ENCODE measurements at places on chromosomes 4 and X. TPM values are rescaled to one million over a fixed set of nuclear protein-coding genes. Genes with fewer than 3 reads are reported as not detected.
A peak's percentile ranks its signal among the peaks of the same experiment; 100 is the strongest.

GRCh38 chrX:129091097-129091496 lies 432.2 kb downstream of the SMARCA1 start:
- no peaks in the 10 kb centered on the region for H3K27me3 ChIP-seq
- H3K4me3 ChIP-seq: no peak overlapping the region
- no peak for DNase-seq
- no peaks in the 10 kb centered on the region for H3K36me3 ChIP-seq

DNA sequence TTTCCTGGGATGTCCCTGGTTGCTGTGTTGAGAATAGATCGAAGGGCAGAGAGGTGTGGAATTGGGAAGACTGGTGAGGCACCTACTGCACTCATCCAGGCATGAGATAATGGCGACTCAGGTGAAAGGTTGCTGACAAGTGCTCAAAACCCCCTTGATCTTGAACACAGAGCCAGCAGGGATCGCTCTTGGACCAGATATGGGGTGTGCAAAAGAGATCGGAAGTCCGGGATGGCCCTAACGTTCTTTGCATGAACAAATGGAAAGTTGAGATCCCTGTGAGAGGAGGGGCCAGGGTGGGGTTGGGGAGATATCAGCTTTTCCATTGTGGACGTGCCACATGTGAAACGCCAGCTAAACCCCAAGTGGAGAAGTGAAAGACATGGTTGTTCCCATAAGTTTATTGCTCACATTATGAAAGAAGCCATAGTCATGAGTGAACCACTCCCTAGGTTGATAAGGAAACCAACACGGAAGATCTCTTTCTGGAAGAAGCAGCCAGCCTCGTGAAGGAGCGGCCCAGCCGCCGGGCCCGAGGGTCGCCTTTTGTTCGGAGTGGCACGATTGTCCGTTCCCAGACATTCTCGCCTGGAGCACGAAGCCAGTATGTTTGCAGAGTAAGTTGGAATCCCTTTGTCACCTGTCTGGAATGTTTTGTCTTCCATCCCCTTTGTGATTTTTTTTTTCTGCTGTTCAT lies 22.6 kb upstream of the CLCN4 start:
- H3K4me3 ChIP-seq: no peak overlapping the region
- no peak for DNase-seq
- H3K36me3 ChIP-seq: peaks cover 2% of the 10 kb centered on the region
- no peaks in the 10 kb centered on the region for H3K27me3 ChIP-seq
- no peaks in the 10 kb centered on the region for H3K4me1 ChIP-seq

DNA sequence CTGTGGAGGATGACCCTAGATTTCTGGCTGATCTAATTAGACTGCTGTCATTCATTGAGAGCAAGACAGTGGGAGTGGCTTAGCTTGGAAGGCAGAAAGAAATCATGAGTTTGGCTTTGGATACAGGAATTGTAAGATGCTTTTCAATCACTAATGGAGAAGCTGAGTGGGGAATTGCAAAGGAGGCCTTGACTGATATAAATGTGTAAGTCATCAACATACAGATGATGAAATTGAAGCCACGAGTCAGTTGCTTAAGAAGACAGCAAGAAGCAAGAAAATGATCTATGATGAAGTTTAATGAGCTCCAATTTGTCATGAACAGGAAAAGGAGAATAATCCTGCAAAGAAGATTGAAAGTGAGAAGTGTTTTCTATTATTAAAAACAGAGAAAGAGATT lies 136.7 kb upstream of the C1QTNF7 start:
- no peaks in the 10 kb centered on the region for H3K4me1 ChIP-seq
- H3K27me3 ChIP-seq: no peaks in the 10 kb centered on the region
- H3K4me3 ChIP-seq: no peak overlapping the region
- no peak for DNase-seq

- no peak overlapping the region for H3K27ac ChIP-seq
- DNase-seq: no peak
- no peaks in the 10 kb centered on the region for H3K4me1 ChIP-seq
- H3K36me3 ChIP-seq: no peaks in the 10 kb centered on the region
- no peak overlapping the region for H3K4me3 ChIP-seq
- peaks cover 7% of the 10 kb centered on the region for H3K27me3 ChIP-seq
Observed at GRCh38 chrX:39762266-39762841, 335.4 kb downstream of the BCOR start.

GRCh38 chrX:4243759-4244158 lies 530.3 kb upstream of the PRKX start:
- H3K36me3 ChIP-seq: no peaks in the 10 kb centered on the region
- no peak for DNase-seq
- no peaks in the 10 kb centered on the region for H3K4me1 ChIP-seq
- H3K27ac ChIP-seq: no peak overlapping the region
- H3K27me3 ChIP-seq: no peaks in the 10 kb centered on the region

- DNase-seq: no peak
- H3K27ac ChIP-seq: no peak overlapping the region
- no peak overlapping the region for H3K4me3 ChIP-seq
- H3K36me3 ChIP-seq: no peaks in the 10 kb centered on the region
Observed at GRCh38 chr4:12293906-12294525, 865.3 kb upstream of the HS3ST1 start.

DNA sequence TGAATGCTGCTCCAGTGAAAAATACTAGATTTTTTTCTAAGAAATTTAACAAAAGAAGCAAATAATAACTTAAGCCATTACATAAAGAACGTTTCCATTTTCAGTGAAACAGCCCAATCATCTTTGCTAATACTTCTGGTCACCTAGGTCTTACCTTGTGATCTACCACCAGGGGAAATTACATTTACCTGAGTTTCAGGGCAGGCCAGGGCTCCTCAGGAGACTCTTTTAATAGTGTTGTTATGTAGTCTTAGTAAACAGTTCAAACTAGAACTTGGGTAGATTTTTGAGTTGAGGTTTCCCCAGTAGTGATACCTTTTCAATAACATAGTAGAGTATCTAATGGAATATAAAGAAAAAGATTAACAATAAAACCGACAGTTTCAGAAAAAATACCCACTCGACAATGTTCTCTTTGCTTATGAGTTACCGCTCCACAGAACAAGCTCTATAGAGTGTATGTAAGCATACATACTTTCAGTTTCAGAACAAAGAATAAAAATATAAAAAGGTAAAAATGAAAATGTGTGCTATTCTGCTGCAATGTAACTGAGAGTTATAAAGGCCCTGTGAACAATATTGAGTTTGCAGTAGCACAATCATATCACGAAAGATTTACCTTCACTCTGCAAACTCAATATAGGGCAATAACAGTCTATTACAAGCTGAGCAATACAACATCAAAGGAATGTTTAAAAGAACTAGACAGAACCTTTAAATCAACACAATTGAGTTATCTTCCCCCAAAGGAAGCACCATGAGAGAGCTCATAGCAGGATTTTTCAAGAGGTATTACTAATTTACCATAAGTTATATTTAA lies 165.8 kb downstream of the ATOH1 start:
- no peak for DNase-seq
- no peaks in the 10 kb centered on the region for H3K36me3 ChIP-seq
- no peak overlapping the region for H3K4me3 ChIP-seq
- H3K27me3 ChIP-seq: no peaks in the 10 kb centered on the region
- H3K4me1 ChIP-seq: no peaks in the 10 kb centered on the region
- no peak overlapping the region for H3K27ac ChIP-seq

- DNase-seq: no peak
- H3K27me3 ChIP-seq: no peaks in the 10 kb centered on the region
- H3K27ac ChIP-seq: no peak overlapping the region
- H3K36me3 ChIP-seq: no peaks in the 10 kb centered on the region
- no peaks in the 10 kb centered on the region for H3K4me1 ChIP-seq
Observed at GRCh38 chr4:51943221-51943620, 76.9 kb downstream of the LRRC66 start.

GRCh38 chr4:174789657-174790056 lies 39.4 kb downstream of the GLRA3 start:
- no peak for DNase-seq
- H3K4me3 ChIP-seq: no peak overlapping the region
- H3K27me3 ChIP-seq: no peaks in the 10 kb centered on the region
- H3K27ac ChIP-seq: no peak overlapping the region
- no peaks in the 10 kb centered on the region for H3K4me1 ChIP-seq

DNA sequence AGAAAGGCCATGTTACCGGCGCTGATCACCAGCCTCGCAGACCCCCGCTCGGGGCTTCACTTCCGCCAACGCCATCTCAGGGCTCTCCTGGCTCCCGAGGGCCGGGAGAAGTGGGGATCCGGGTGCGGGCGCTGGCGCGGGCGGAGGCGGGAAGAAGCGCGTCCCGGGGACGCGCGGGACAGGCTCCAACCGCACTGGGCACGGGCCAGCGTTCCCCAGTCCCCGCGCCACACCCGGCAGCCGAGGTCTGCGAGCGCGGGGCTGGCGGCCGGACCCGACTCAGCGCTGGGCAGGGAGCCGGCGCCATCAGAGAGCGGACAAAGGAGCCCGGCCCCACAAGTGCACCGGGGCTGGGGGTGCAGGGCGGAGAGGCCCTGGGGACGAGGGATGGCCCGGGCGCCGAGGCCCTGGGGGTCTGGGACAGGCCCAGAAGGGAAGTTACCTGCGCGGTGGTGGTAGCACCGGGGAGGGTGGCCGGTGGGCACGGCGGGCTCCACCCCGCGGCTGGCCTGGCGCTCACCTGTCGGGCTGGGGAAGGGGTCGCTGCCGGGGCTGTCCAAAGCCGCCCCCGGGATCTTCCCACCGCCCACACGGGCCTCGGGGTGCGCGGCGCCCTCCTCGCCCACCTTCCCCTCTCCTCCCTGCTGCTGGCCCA lies 449 bp downstream of the CTPS2 start:
- H3K36me3 ChIP-seq: no peaks in the 10 kb centered on the region
- H3K4me3 ChIP-seq: peak overlapping the region; percentile 82
- H3K27me3 ChIP-seq: no peaks in the 10 kb centered on the region

DNA sequence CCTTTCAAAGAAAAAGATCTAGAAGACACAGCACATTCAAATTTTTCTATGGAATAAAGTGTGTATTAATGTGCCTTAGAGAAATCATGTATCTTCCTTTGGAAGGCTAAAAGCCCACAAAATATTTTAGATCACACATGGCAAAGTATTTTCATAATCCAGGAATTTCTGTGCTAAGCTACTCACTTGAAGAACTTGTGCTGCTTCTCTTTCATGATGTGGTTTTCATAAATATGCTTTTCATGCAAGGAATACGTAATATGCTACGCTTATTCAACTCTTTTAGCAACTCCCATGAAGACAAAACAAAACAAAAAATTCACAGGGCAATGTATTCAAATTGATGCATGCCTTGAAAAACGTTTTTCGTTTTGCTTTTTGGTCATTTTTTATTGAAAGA lies 125.6 kb downstream of the ARHGAP24 start:
- H3K4me1 ChIP-seq: peaks cover 5% of the 10 kb centered on the region
- no peak overlapping the region for H3K27ac ChIP-seq
- no peak overlapping the region for H3K4me3 ChIP-seq
- DNase-seq: no peak

- no peaks in the 10 kb centered on the region for H3K4me1 ChIP-seq
- H3K27ac ChIP-seq: no peak overlapping the region
- H3K36me3 ChIP-seq: peaks cover 16% of the 10 kb centered on the region
- H3K4me3 ChIP-seq: no peak overlapping the region
Observed at GRCh38 chr4:26410385-26411293, 79.6 kb downstream of the CCKAR start.

DNA sequence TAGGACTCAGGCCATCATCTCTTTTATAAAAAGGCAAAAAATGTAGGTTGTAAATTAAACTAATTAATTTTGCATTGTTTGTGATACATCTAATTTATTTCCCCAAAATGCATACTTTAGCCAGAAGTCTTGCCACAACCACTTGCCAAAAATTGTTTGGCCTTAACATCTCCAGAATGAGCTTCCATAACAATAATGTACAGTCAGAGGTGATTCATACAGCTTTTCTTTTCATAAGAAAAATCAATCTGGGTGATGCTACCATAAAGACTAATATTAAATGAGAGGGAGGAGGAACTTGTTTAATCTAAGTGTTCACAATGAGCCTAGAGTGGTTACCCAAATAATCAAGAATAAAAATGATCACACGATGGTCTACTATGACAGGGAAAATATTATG lies 59.3 kb downstream of the AMMECR1 start:
- H3K27me3 ChIP-seq: no peaks in the 10 kb centered on the region
- no peak for DNase-seq
- no peaks in the 10 kb centered on the region for H3K4me1 ChIP-seq
- H3K36me3 ChIP-seq: no peaks in the 10 kb centered on the region
- no peak overlapping the region for H3K4me3 ChIP-seq

DNA sequence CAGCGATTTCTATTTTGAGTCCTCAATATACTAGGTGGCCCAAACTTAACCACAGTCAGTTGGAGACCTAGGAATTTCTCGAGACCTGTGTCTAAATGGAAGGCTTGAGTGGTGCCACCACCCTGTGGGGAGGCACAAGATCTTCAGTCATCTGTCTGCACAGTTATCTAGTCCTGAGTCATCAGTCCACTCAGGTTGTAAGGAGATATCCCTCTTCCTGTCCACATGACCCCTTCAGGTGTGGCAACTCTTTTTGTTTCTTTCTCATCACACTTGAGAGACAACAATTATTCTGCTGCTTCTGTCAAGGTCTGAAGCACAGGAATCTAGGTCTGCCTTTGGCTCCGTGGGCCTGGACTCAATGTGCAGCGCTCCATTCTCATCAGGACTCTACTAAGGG lies 64.4 kb upstream of the IBSP start:
- DNase-seq: no peak
- no peak overlapping the region for H3K27ac ChIP-seq
- no peaks in the 10 kb centered on the region for H3K36me3 ChIP-seq
- no peak overlapping the region for H3K4me3 ChIP-seq
- no peaks in the 10 kb centered on the region for H3K4me1 ChIP-seq
- no peaks in the 10 kb centered on the region for H3K27me3 ChIP-seq

DNA sequence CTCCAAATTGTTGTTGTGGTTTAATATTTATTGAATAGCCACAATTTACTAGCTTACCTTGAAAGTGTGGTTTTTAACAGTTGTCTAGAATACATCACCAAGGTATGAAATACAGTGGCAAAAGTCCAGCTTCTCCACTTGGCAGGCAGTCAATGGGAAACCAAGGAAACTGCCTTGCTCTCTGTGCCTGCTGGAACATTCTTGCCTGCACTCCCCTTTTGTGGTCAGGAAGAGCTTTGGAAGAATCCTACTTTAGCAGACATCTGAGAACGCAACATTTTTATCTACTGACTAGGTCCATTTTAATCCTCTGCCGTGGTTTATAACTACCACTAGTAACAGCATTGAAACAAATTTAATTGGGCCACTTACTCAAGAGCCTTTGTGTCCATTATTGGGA lies 64.5 kb downstream of the TENM3 start:
- H3K27ac ChIP-seq: no peak overlapping the region
- H3K4me1 ChIP-seq: no peaks in the 10 kb centered on the region
- H3K4me3 ChIP-seq: no peak overlapping the region

DNA sequence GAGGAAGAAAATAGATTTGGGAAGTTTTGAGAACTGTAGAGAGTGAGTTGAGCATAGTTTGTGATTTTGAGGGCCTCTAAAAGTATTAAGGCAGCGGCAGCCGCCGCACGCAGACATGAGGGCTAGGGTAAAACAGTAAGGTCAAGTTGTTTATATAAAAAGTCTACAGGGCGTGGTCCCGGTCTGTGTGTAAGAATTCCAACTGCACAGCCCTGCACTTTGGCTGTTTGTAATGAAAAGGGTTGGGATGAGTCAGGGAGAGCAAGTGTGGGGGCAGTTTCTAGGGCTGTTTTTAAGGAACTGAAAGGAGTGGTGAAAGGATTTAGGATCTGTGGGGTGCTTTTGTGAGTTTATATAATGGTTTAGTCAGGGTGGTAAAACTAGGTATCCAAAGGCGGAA lies 55.0 kb downstream of the BEX3 start:
- H3K36me3 ChIP-seq: no peaks in the 10 kb centered on the region
- H3K27ac ChIP-seq: no peak overlapping the region
- H3K4me1 ChIP-seq: no peaks in the 10 kb centered on the region
- H3K27me3 ChIP-seq: no peaks in the 10 kb centered on the region

TCP11X2 gene
- not detected for total RNA-seq

SORBS2 gene
- 0.90 TPM for total RNA-seq

UGT2B17 gene
- not detected for total RNA-seq

ATP1B4 gene
- total RNA-seq: not detected

GLA gene
- total RNA-seq: 25.0 TPM

TMEM31 gene
- not detected for total RNA-seq

ABCG2 gene
- total RNA-seq: not detected

CT55 gene
- total RNA-seq: not detected

ESX1 gene
- not detected for total RNA-seq
